Activated CD8-positive, alpha-beta T cell treated with anti-CD3 and anti-CD28 coated beads, Interleukin-2, amount 10 ng/mL, durations not matched to agents 7 days and 5 days (primary cell): ENCODE measurements at places on chromosomes 11 and 22.

DNA sequence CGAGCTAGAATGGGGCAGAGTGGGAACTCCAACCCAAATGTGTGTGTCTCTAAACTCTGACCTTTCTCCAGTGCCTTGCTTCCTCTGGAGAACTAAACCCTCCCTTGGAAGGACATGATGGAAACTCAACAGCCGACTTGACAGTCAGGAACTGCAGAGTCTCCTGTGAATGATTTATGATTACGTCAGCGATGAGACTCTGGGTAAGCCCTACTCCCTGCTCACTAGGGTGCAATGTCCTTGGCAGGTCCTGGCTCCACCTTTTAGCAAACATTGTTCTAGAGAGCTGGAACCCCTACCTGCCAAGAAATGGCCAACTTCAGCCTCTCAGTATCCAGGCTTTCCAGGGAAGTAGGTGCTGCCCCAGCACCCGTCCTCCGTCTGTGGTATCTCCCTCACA lies 96.1 kb upstream of the CD82 start:
- DNase-seq, result no peak
- peaks cover 4% of the 10 kb centered on the region for H3K27me3 ChIP-seq

- H3K4me1 ChIP-seq, result peaks cover 53% of the 10 kb centered on the region
- no peaks in the 10 kb centered on the region for H3K27me3 ChIP-seq
- H3K4me3 ChIP-seq, result no peak overlapping the region
Observed at GRCh38 chr11:14541192-14541947, 21.2 kb upstream of the PSMA1 start.

GRCh38 chr11:22725079-22725478 lies 58.7 kb downstream of the GAS2 start:
- no peaks in the 10 kb centered on the region for H3K4me1 ChIP-seq
- H3K27me3 ChIP-seq, result peaks cover under 1% of the 10 kb centered on the region
- no peak overlapping the region for H3K4me3 ChIP-seq
- DNase-seq, result no peak
- H3K27ac ChIP-seq, result no peak overlapping the region

GRCh38 chr11:72984453-72985077 lies 157.6 kb downstream of the FCHSD2 start:
- peaks cover 34% of the 10 kb centered on the region for H3K36me3 ChIP-seq
- H3K27ac ChIP-seq, result no peak overlapping the region
- no peaks in the 10 kb centered on the region for H3K27me3 ChIP-seq

DNA sequence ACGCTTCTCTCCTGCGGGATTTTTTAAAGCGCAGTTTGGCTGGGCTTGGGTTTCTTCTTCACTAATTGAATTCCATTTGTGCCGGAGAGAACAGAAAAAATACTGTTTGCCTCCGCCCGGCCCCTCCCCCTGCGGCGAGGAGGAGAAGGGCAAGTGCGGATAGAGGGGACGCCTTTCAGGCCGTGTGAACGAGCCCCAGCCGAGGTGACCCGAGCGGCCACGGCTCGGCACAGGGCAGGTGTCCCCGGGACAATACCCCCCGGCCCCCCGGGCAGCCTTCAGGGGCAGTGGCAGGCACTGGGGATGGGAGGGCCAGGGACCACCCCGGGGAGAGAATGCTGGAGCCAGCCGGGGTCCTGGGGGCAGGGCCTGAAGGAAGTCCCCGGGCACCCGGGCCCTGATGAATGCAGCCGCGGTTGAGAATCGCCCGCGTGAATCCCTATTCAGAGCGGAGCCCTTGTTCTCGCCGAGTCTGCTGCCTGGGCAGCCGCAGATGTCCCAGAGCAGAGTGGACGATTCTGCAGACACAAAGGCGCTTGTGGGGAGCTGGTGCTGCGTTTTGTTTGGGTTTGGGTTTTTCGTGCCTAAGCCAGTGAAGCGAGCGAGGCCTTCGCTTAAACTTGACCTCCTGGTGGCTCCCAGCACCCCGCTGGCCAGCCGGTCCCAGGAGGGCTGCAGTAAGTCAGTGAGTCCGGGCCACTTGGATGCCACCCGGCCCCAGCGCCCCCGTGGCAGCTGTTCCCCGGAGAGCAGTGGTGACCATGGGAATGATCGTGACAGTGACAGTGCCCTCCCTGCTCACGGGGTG lies 96.0 kb downstream of the WNT7B start:
- no peak overlapping the region for H3K27ac ChIP-seq
- DNase-seq, result no peak
- H3K27me3 ChIP-seq, result peaks cover 31% of the 10 kb centered on the region
- no peaks in the 10 kb centered on the region for H3K36me3 ChIP-seq
